ENCODE measurements at places on chromosomes 11 and 22.

DNA sequence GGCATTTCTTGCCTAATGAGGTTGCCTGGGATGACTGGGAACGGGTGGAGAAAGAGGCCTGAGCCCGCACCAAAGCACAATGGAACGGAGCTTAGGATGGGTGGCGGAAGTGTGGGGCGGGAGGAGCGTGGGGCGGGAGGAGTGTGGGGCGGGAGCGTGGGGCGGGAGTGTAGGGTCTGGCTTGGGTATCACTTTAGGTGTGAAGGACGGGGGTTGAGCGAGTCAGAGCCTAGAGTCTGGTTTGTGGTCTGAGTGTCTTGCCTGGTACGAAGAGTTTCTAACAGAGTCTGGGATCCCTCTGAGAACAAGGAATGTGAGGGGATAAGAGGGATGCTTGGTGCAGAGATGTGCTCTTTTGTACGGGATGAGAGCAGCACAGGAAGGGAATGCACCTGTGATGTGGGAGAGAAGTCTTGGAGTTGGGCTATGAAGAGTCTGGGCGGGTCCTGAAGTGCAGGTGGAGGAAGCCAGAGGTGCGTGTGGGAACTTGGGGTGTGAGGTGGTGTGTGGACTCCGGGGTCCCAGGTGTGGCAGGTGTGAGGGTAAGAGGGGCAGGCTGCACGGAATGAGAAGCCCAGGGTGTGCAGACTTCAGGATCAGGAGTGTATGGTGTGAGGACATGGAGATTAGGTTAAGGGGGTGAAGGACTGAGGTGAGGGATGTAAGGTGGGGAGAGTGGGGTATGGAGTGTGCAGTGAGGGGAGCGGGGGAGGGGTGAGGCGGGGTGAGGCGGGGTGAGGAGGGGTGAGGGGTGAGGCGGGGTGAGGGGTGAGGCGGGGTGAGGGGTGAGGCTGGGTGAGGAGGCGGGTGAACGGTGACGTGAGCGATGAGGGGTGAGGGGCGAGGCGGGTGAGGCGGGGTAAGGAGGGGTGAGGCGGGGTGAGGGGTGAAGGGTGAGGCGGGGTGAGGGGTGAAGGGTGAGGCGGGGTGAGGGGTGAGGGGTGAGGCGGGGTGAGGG lies 1.0 kb downstream of the SYCE3 start:
- H3K27me3 ChIP-seq = no peaks in the 10 kb centered on the region
- DNase-seq = no peak
- no peaks in the 10 kb centered on the region for H3K36me3 ChIP-seq
- peaks cover 28% of the 10 kb centered on the region for H3K4me1 ChIP-seq
- no peak overlapping the region for H3K27ac ChIP-seq

- H3K36me3 ChIP-seq = peaks cover 15% of the 10 kb centered on the region
- H3K27me3 ChIP-seq = no peaks in the 10 kb centered on the region
- peaks cover 40% of the 10 kb centered on the region for H3K4me1 ChIP-seq
- peak overlapping the region; percentile 88 for H3K4me3 ChIP-seq
These were observed 1.6 kb downstream of the TRIM29 start for GRCh38 chr11:120136356-120136755.

- no peak overlapping the region for H3K4me3 ChIP-seq
- no peaks in the 10 kb centered on the region for H3K36me3 ChIP-seq
- H3K4me1 ChIP-seq = peaks cover 7% of the 10 kb centered on the region
These were observed 236.6 kb downstream of the GRIK4 start for GRCh38 chr11:120747850-120748814.

GRCh38 chr11:131305005-131305404 lies 65.4 kb upstream of the NTM start:
- H3K27me3 ChIP-seq = no peaks in the 10 kb centered on the region
- no peak overlapping the region for H3K4me3 ChIP-seq
- no peaks in the 10 kb centered on the region for H3K36me3 ChIP-seq
- DNase-seq = no peak
- no peaks in the 10 kb centered on the region for H3K4me1 ChIP-seq

GRCh38 chr11:12686246-12687060 lies 12.2 kb downstream of the TEAD1 start:
- peaks cover 43% of the 10 kb centered on the region for H3K36me3 ChIP-seq
- no peaks in the 10 kb centered on the region for H3K27me3 ChIP-seq
- peak overlapping the region; percentile 80 for H3K27ac ChIP-seq

GRCh38 chr11:46418751-46419150 lies 27.2 kb upstream of the CHRM4 start:
- no peaks in the 10 kb centered on the region for H3K4me1 ChIP-seq
- no peaks in the 10 kb centered on the region for H3K27me3 ChIP-seq
- H3K4me3 ChIP-seq = no peak overlapping the region
- H3K36me3 ChIP-seq = peaks cover 35% of the 10 kb centered on the region
- H3K27ac ChIP-seq = no peak overlapping the region

DNA sequence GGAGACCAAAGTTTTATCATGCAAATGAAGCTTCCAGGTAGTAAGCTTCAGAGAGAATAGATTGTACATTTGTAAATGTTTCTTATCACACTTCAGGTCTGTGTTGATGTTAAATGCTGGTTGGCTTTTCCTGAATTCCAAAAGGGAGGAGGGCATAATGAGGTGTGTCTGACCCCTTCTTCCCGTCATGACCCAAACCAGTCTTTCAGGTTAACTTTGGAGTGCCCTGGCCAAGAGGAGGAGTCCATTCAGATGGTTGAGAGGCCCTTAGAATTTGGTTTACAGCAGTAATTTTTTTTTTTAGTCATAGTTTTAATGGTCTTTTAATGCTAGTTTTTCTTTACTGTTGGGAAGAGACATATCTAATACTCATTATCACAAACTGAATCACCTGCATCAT lies 2.5 kb downstream of the OR6X1 start:
- H3K4me1 ChIP-seq = no peaks in the 10 kb centered on the region
- H3K27me3 ChIP-seq = no peaks in the 10 kb centered on the region
- no peak overlapping the region for H3K27ac ChIP-seq
- DNase-seq = no peak

DNA sequence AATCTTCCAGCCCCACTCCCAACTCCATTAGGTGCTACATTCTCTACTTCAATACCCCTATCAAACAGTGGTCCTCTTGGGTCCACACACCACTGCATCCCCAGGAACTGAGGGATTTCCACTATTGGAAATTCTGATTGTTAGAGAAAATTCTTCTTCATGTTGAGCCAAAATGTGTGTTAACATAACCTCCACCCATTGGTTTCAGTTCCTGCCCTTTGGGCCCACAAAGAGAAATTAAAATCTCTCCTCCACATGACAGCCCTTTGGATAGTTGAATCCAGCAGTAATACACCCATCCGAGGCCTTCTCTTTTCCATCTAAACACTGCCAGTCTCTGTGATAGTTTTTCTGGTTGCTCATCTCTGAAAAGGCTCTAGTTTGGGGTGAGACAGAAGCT lies 2.1 kb downstream of the VSIG2 start:
- H3K36me3 ChIP-seq = no peaks in the 10 kb centered on the region
- DNase-seq = no peak
- no peak overlapping the region for H3K27ac ChIP-seq
- no peaks in the 10 kb centered on the region for H3K27me3 ChIP-seq
- no peak overlapping the region for H3K4me3 ChIP-seq

- no peaks in the 10 kb centered on the region for H3K4me1 ChIP-seq
- H3K27me3 ChIP-seq = no peaks in the 10 kb centered on the region
- no peak overlapping the region for H3K27ac ChIP-seq
These were observed 46.9 kb upstream of the PRSS23 start for GRCh38 chr11:86753459-86753858.

- no peaks in the 10 kb centered on the region for H3K27me3 ChIP-seq
- H3K4me1 ChIP-seq = peaks cover 25% of the 10 kb centered on the region
- H3K27ac ChIP-seq = peak overlapping the region; percentile 86
- DNase-seq = peak; percentile 51
- H3K4me3 ChIP-seq = peak overlapping the region; percentile 86
These were observed 1.1 kb downstream of the ZBTB44 start for GRCh38 chr11:130313383-130314183.

DNA sequence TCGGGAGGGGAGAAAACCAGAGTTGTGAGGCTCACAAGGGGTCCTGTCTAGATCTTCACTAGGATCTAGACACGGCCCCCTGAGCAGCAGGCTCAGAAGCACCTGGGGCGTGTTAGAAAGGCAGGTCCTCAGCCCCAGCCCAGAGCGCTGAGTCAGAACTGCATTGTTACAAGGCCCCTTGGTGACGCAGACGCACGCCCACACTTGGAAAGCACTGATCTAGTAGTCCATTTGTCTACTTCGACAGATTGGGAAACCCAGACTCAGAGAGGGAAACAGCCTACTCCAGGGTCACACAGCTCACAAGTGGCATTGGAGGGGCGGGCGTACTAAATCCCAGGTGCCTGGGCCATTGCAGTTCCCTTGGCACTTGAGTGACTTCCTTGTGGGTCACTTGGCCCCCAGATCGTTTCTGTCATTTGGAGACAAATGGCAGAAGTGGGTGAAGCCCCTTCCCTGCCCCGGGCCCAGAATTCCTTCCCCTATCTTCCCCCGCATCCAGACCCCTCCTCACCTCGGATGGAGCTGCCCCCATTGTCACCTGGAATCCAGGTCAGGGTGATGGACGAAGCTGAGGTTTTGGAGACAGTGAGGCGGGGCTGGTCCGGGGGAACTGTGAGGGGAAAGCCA lies 110.8 kb downstream of the CEP164 start:
- peaks cover 57% of the 10 kb centered on the region for H3K27me3 ChIP-seq
- H3K4me1 ChIP-seq = no peaks in the 10 kb centered on the region
- H3K36me3 ChIP-seq = no peaks in the 10 kb centered on the region
- peak; percentile 79 for DNase-seq

DNA sequence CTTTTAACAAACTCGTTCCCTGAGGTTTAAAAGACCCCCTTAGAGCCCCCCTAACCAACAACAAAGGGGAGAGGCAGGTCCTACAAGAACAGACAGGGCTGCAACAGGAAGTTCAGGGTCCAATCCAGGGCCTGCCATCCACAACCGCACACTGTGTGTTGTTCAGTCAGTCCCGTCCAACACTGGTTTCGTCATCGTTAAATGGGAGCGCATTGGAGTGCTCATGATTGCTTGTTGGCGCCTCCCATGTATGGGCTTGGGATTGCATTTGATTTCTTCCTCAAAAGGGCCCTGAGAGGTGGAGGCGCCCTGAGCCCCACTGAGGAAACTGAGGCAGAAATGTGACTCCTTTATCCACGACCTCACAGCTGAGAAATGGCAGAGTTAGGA lies 174.1 kb downstream of the MN1 start:
- H3K27me3 ChIP-seq = no peaks in the 10 kb centered on the region
- H3K4me1 ChIP-seq = no peaks in the 10 kb centered on the region
- H3K36me3 ChIP-seq = no peaks in the 10 kb centered on the region
- no peak overlapping the region for H3K4me3 ChIP-seq
- H3K27ac ChIP-seq = no peak overlapping the region

- no peak overlapping the region for H3K4me3 ChIP-seq
- no peaks in the 10 kb centered on the region for H3K27me3 ChIP-seq
- no peak overlapping the region for H3K27ac ChIP-seq
- H3K4me1 ChIP-seq = peaks cover 8% of the 10 kb centered on the region
- H3K36me3 ChIP-seq = no peaks in the 10 kb centered on the region
These were observed 69.5 kb downstream of the PRCP start for GRCh38 chr11:82830746-82831145.

DNA sequence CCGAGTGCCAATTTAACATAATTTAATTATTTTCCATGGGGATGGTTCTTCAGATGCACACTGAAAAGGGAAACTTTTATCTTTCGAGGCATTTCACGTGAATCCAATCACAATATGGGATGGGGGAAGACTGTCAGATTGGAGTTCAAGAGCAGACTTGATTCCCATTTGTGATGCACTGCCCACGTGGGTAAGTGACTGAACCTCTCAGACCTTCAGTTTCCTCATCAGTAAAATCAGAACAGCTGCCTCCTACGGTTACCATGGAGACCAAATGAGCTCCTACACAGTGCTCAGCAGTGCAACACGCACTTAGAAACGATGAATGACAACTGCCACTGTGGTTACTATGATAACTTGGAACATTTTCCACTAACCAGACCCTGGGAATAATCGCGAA lies 21.7 kb downstream of the KIAA0930 start:
- H3K27me3 ChIP-seq = no peaks in the 10 kb centered on the region
- H3K27ac ChIP-seq = no peak overlapping the region
- H3K36me3 ChIP-seq = peaks cover 16% of the 10 kb centered on the region
- DNase-seq = no peak

DNA sequence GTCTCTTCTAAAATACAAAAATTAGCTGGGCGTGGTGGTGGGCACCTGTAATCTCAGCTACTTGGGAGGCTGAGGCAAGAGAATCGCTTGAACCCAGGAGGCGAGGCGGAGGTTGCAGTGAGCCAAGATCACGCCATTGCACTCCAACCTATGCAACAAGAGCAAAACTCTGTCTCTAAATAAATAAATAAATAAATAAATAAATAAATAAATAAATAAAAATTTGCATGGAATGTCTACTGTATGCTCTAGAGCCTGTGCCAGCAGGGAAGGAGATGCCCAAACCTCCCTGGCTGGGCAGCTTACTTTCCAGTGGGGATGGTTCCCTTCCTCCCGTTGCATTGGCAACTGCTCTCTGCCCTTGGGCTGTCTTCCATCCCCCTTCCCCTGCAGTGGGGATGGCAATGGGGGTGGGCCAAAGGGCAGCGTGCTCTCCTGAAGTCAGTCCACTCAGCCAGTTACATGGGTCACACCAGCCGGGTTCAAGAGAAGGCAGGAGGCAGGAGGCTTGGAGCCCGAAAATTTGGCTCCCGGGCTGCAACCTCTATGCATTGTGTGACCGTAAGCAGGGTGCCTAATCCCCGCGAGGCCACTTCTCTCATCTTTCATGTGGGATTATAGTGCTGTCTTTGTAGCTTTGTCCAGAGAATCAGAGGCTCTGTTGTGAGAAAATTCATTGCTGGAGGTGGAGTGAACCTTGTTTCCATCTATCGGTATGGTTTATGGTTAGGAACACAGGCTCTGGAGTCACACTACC lies 1.4 kb upstream of the LRRC10B start:
- H3K4me3 ChIP-seq = no peak overlapping the region
- no peaks in the 10 kb centered on the region for H3K36me3 ChIP-seq
- no peak for DNase-seq
- peaks cover 8% of the 10 kb centered on the region for H3K27me3 ChIP-seq
- no peak overlapping the region for H3K27ac ChIP-seq
- no peaks in the 10 kb centered on the region for H3K4me1 ChIP-seq

DNA sequence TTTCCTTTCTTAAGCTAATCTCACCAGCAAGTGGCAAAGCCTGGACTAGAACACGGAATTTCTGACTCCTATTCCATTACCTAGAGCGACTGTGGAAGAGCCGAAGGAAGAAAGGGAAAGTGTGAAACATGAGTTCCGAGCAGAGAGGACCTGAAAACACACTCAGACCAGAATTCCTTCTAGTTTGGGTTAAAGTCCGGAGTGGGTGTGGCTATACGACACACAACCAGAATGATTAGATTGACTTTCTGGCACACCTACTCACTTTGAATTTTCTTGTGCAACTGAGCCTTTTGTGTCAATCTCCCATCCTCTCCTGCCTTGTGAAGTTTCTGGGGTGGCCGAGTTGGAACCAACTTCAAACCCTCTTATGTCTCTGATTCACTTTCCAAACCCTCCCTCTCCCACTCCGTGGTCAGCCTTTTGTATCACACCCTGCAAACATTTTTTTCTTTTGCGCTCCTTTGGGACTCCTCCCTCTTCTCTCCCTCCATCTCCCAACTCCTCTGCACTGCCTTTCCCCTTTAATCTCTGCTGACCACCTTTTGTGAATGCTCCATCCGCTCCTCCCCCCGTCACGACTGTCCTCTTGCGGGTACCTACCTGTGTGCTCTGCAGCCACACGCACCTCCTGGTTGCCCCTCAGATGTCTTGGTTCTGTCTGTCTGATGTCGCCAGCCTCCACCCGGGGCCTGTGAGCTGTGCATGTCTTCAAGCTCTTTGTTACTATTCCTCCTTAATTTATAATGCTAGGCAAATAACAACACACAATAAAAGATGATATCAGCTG lies 86.3 kb upstream of the BLID start:
- H3K36me3 ChIP-seq = peaks cover 21% of the 10 kb centered on the region
- DNase-seq = peak; percentile 75
- peaks cover 45% of the 10 kb centered on the region for H3K4me1 ChIP-seq
- H3K27me3 ChIP-seq = no peaks in the 10 kb centered on the region
- H3K27ac ChIP-seq = no peak overlapping the region
- H3K4me3 ChIP-seq = peak overlapping the region; percentile 43
